ENCODE measurements at places on chromosomes 6 and 20.

DNA sequence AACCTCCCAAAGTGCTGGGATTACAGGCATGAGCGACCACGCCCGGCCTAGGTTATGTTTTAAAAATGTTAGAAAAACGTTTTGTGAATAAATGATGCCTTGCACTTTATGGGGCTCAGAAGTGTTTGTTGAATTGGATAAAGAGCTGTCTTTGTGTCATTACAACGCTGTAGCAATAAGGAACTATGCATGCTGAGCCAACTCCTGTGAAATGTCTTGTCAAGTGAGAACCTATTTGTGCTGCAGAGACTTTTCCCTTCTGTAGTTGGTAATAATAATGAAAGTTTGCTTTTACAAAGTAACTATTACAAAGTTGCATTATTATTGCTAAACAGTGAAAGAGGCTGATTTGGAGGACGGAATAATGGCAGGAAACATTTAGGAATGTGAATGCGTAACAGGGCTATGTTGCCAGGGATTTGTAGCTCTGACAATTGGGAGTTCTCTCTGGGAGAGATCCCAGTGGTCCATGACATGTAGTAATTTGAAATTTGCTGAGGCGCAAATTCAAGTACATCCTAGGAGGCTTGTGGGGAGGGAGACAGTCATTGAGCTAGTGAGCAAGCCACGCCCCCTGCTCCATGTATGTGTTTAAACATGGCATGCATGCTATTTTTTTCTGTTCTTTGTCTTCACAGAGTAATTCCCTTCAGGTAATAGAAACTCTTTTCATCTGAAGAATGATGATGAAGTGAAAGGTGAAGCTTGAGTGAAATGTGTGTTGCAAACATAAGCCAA lies 16.8 kb upstream of the BICRAL start:
- no peaks in the 10 kb centered on the region for H3K27me3 ChIP-seq
- H3K4me1 ChIP-seq, result no peaks in the 10 kb centered on the region
- no peak for DNase-seq
- H3K27ac ChIP-seq, result no peak overlapping the region
- no peaks in the 10 kb centered on the region for H3K36me3 ChIP-seq

DNA sequence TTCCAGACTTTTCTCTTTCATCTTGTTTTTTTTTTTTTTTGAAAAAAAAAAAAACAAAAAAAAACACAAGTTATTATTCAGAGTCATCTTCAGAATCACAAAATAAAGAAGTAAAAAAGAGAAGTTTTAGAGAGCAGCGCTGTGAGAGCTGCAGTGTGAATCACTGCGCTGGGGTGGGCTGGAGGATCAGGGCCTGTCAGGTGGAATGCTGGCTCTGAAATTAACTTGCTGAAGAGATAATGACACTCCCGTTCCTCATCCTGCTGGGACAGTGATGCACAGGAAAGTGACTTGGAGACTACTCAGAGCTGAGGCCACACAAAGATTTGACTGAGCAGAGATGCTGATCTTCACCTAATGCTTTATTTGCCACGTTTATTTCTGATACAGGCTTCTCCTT lies 42.7 kb upstream of the CLDN20 start:
- H3K4me1 ChIP-seq, result peaks cover 5% of the 10 kb centered on the region
- no peak overlapping the region for H3K4me3 ChIP-seq
- no peak overlapping the region for H3K27ac ChIP-seq
- DNase-seq, result no peak
- H3K27me3 ChIP-seq, result no peaks in the 10 kb centered on the region

DNA sequence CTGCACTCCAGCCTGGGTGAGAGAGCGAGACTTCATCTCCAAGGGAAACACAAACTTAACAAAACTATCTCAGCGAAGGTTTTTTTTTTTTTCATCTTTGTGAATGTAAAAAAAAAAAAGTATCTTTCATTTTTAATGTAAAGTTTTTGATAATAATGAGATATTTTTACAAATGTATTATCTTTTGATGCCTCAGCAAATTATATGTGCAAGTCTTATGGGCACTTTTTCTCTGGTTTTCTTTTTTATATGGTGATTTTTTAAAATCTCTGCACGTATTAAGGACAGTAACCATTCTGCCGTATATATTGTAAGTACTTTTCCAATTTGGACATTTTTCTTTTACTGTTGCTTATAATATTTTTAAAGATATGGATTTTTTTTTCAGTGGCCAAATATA lies 76.8 kb downstream of the MAFB start:
- no peak overlapping the region for H3K27ac ChIP-seq
- no peaks in the 10 kb centered on the region for H3K27me3 ChIP-seq
- H3K4me3 ChIP-seq, result no peak overlapping the region
- H3K36me3 ChIP-seq, result no peaks in the 10 kb centered on the region

DNA sequence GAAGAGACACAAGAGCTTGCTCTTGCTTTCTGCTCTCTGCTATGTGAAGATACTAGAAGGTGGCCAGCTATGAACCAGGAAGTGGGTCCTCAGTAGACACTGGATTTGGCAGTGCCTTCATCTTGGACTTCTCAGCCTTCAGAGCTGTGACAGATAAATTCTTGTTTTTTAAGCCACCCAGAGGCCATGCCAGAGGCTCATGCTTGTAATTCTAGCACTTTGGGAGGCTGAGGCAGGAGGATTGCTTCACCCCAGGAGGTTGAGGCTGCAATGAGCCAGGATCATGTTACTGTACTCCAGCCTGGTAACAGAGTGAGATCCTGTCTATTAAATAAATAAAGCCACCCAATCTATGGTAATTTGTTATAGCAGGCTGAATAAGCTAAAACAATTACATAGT lies 185.5 kb upstream of the SALL4 start:
- no peaks in the 10 kb centered on the region for H3K27me3 ChIP-seq
- no peak overlapping the region for H3K4me3 ChIP-seq
- no peaks in the 10 kb centered on the region for H3K36me3 ChIP-seq
- peaks cover 4% of the 10 kb centered on the region for H3K4me1 ChIP-seq
- H3K27ac ChIP-seq, result no peak overlapping the region

- no peak for DNase-seq
- H3K27me3 ChIP-seq, result no peaks in the 10 kb centered on the region
- H3K4me1 ChIP-seq, result no peaks in the 10 kb centered on the region
- H3K36me3 ChIP-seq, result no peaks in the 10 kb centered on the region
Measured at GRCh38 chr20:17300113-17300512, 73.3 kb downstream of the PCSK2 start.
